ENCODE measurements at places on chromosomes 7 and 10.

GRCh38 chr10:109430799-109431198, 492.5 kb downstream of the XPNPEP1 start:
- no peak for DNase-seq

- DNase-seq: no peak
Measured at GRCh38 chr7:131003634-131004033, 269.6 kb upstream of the KLF14 start.

DNA sequence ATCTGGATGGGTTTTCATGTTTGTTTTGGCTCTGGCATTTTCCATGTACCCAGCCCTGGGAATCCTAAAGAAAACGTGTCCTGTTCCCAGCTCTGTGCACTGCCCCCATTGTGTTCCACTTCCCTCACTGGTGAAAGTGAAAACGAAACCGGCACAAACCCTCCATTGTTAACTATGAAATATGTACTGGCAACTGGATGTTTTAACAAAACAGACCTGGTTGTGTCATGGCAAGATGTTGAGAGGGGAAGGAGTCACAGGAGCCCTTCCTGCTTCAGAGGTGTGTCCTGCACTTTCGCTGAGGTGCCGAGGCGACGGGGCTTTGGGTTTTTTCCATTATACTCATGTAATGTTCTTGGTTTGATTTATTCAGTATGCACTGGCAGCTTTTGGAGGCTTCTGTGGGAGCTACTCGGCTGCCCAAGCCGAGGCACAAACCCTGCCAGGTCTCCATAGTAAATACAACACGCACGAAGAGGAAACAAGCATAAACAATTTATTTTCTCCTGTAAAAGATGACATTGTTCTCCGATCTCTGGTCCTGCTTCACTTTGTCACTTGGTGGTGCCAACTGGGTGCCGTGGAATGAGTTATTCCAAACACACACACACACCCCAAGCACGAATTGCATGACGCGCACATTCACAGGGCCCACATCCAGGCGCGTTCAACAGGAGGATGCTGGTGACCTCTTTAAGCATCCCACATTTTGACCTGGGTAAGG, 118.2 kb downstream of the CDK6 start:
- DNase-seq: no peak

DNA sequence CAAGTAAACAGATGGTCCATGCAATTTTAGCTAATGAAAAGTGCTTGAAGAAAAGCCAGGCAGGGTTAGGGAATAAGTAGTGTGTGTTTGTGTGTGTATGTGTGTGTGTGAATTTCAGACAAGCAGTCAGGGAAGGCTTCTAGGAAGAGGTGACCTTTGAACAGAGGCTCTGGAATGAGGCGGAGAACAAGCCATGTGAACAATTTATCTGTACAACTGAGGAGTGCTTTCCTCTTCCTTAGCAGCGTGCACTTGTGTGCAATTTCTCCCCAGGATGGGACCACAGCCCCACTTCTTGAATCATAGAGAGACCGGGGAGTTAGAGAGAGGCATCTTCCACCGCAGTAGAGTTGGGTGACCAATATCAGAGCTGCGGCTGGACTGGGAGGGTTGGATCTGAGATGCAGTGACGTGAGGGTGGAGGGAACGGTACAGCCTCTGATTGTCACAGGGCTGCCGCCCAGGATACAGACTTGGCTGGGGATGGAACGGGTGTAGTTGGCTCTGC, 69.2 kb upstream of the FAM171A1 start:
- DNase-seq: no peak

GRCh38 chr10:90856964-90857634, 740 bp downstream of the HTR7 start:
- DNase-seq: no peak

DNA sequence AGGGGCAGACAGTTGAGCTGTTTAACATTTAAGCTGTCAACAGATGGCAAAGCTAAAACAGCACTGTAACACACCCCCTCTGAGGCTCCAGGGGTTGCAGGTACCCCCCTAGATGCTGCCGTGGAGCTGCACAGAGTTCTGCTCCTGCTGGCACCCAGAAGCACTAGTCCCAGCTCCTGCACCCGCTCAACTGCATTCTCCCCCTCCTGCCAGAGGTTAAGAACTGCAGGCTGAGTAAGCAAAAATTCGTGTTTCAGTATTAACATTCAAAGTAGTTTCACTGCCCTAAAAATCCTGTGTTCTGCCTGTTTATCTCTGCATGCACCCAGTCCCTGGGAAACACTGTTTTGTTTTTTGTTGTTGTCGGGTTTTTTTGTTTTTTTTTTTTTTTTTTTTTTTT, 790.8 kb upstream of the KCND2 start:
- no peak for DNase-seq

GRCh38 chr7:121730869-121731268, 142.1 kb upstream of the PTPRZ1 start:
- DNase-seq: peak; percentile 25

DNA sequence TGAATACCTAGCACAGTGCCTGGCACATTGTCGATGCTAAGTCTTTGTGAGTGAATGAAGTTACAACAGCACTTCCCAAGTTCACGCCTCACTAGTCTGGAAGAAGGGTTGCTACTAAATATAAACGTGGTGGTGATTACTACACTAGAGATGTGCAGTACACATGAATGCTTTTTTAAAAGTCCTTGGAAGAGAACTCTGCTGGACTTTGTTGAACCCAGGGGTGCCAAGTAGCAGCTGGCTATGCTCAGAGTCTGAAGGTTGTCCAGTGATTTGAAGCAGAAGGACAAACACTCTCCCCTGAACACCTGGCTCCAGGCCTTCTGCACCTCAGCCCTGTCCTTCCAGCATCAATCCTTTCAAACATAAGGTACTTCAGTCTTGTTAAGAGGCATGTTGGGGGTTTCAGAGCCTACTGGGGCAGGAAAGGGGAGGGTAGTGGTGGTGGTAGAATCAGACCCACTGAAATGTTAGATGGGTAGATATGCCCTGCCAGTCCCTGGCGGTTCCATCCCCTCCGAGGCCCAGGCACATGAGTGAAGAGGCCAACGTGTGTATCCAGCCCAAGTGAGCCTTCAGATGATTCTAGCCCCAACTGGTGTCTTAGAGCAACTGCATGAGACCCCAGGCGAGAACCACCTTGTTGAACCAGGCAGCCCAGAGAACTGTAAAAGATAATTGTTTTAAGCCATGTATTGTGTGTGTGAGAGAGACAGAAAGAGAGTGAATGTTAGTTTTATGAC, 94.4 kb downstream of the TAX1BP1 start:
- DNase-seq: no peak

DNA sequence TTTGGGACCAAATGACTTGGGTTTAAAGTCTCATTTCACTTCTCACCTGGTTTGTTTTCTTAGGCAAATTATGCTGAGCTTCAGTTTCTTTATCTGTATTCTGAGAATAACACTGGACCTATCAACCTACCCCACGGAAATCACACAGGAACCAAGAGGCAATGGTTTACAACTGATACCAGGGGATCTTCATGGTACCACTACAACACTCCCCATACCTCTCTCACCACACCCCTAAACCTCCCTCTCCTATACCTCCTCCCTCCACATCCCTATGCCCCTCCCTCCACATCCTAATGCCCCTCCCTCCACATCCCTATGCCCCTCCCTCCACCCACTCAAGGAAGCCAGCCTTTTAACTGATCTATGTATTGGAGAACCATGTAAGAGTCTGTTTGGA, 9.9 kb downstream of the FAM204A start:
- peak; percentile 44 for DNase-seq

GRCh38 chr10:1942478-1942877, 205.2 kb upstream of the ADARB2 start:
- DNase-seq: no peak

DNA sequence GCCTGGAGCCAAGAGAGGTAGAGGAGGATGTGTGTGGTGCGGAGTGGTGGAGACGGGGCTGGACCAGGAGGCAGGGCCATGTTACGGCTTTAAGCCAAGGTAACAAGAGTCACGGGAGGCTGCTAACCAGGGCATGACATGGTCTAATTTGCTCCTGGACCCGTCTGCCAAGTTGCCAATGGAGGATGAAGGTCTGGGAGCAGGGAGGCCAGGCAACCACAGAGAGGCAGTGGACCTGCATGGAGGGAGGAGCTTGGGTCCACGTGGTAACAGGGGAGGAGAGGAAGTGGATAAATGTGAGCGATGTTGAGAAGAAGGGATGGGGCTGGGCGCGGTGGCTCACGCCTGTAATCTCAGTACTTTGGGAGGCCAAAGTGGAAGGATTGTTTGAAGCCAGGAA, 31.0 kb downstream of the SRRM3 start:
- no peak for DNase-seq

DNA sequence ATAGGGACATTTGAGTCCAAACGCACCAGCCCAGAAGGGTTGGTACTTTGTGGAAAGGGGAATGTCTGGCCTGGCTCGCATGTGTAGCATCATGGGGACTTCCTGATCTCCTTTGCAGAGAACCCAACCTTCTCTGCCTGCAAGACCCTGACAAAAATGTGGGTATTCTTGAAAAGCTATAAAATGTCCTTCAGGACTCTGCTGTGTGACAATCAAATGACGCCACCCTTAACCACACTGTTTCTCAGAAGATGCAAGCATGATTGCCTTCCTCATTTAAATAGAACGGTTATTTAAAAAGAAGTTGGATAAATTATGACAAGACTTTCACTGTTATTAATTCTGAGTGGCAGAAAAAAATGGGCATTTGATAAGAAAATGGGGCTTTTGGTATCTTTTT, 15.1 kb upstream of the GPR15LG start:
- DNase-seq: no peak

- peak; percentile 63 for DNase-seq
Measured at GRCh38 chr10:78712147-78712546, 356.6 kb upstream of the ZMIZ1 start.

DNA sequence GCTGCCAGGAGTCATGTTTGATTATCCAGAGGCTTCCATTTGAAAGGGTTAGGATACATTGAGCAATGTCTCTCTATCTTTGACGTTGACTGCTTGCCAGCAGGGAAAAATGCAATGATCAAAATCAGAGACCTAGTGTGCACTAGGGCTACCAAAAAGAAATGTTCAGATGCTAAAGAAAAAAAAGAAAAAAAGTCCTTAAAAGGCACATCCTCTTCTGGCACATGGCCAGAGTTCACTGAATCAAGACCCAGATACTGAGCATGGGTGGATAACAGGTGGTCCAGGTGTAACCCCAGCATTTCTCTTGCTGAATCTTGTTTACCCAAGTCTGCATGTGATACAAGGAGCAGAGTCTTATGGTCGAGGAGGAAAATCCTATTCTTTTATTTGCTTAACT, 899.3 kb downstream of the SORCS3 start:
- DNase-seq: no peak

GRCh38 chr10:83612050-83612449, 527.3 kb upstream of the GHITM start:
- DNase-seq: no peak

GRCh38 chr10:44400541-44400940, 15.6 kb upstream of the CXCL12 start:
- no peak for DNase-seq

- no peak for DNase-seq
Measured at GRCh38 chr7:16656141-16656540, 10.2 kb downstream of the BZW2 start.

- no peak for DNase-seq
Measured at GRCh38 chr7:40647719-40648118, 512.9 kb downstream of the SUGCT start.

- no peak for DNase-seq
Measured at GRCh38 chr7:156703773-156704482, 63.4 kb downstream of the RNF32 start.

GRCh38 chr10:92410501-92410900, 119.5 kb downstream of the MARCHF5 start:
- no peak for DNase-seq

- DNase-seq: no peak
Measured at GRCh38 chr10:48507494-48507893, 97.4 kb downstream of the ARHGAP22 start.

GRCh38 chr10:126502441-126502840, 114.2 kb upstream of the ADAM12 start:
- no peak for DNase-seq

GRCh38 chr7:31782411-31782991, 95.5 kb downstream of the PPP1R17 start:
- DNase-seq: peak; percentile 28

DNA sequence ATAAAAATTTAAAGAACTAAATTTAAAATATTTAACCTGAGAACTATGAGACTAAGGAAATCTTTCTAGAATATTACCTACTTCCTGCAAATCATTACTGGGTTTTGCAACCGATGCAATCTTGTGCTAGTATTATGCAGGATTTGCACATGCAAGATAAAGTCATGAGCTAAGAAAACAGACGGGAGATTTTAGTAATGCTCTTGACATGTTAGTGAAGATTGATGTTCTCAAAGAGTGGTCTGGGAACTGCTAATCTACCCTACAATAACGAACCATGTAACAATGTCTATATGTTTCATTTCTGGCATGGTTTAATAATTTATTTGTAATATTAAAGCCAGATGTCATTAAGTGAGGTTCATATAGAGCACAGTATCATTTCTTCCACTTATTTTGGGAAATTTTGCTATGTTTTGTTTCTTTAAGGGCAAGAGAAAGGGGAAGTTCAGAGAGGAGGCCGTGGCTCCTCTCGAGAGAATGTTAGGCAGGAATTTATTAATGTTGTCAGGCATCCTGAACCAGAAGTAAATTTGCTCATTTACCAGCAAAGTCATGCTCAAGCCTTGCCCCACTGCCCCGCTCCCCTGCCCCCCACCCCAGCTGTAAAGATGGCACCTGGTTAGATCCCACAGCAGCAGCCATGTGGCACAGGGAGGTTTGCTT, 22.8 kb downstream of the LRRC17 start:
- DNase-seq: no peak

DNA sequence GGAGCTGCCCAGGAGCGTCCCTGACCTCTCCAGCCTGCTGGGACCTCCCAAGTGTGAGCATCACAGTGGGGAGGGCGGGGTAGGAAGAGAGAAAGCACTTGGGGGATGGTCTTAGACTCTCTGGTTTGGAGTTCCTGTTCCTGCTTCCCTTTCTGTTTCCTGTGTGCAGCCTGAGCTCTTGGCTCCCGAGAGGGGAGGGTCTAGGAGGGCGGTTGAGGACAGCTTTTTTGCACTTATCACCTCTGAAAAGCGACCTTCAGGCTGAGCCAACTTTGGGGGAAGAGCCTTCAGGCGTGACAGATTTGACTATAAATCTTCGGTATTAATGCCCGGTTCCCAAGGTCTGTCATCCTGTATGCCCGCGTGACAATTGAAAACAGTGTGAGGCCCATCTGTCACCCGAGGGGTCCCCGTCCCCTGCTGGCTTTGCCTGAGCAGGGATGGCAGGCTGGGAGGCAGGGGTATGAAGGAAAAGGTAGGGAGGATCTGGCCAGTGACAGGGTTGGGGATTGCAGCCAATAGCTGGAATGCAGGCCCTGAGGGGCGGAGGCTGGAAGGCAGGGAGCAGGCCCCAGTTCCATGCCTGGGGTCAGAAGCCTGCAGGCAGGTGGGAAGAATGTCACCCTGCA, 78.6 kb downstream of the CDH23 start:
- no peak for DNase-seq

GRCh38 chr7:133699386-133699785, 427.8 kb upstream of the LRGUK start:
- no peak for DNase-seq

Measured in NCI-H1105 (cell line).